ENCODE measurements at places on chromosomes 3 and 15.

DNA sequence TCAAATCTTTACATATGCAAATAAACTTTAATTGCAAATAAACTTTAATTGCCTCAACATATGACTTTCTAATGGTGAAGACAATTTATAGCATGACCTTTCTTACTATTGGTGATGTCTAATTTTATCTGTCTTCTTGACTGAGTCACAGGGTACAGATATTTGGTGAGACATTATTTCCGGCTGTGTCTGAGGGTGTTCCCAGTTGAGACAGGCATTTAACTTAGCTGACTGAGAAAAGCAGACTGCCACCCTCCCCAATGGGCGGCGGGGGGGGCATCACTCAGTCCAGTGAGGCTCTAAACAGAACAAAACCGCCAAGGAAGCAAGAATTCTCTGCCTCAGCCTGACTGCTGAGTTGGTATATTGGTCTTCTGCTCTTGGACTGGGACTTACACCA is 160.0 kb downstream of the TBL1XR1 start:
- no peak for DNase-seq

DNA sequence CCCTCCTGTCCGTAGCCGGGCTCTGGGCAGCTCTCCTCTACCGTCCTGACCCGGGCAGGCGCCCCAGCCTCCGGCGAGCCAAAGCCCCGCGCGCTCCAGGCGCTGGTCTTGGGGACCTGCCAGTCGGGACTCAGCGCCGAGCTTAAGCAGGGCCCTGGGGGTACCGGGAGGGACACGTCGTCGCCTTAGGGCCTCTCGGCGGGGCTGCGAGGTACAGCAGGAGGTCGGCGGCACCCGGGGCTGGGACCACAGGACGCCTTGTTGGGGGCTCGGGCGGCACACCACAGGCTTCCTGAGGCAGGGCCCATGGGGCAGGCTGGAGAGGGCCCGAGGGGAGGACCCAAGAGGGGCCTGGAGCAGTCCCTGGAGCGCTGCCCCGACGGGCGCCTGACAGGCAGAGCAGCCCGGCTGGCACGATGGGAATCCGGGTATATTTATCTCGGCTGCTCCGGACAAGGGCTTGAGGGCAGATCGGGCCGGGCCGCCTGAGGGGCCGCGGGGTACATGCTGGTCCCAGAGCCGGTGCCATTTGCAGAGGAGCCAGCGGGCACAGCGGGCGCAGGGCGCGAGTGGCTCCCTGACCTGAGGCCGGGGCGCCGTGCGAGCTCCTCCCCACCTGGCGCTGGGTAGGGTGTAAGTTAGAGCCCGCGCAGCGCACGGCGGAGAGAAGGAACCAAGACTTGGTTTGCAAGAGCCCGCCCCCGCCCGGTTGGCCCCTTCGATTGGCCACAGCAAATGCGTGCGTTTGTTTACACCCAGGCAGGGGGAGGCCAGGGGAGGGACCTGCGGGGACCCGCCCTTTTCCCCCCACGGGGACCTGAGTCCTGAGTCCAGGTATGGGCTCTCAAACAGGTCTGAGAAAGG is 574 bp downstream of the SLC38A3 start:
- no peak for DNase-seq

DNA sequence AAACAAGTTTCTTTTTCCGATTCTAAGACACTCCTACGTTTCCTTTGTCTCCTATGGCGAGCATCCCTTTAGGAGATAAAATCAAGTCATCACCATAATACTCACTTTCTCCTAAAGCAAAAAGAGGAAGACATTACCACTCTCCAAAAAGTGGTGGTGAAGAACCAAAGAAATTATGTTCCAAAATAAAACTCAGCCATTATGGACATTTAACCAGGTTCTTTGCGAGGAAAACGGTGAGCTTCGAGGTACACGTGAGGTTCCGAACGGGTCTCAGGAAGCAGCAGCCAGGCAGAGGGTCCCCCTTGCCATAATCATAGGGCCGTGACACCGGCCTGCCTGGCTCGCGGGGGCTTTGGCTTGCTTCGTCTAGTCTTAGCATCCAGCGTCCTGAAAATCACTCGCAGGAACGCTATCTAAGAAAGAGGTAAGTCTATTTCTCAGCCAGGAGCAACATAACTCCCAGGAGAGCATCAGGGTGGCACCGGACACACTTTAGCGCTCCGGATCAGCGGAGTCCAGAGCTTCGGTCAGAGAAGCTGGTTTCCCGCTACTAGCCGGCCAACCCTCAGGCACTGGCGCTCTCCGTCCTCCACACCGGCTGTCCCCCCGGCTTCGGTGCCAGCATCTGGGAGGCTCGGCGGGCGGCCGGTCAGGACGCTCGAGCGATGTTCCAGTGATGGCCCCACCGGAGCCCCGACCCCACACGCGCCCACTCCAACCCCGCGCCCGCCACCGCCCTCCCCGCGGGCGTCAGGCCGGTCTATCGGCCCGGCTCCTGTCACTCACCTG is 581 bp downstream of the IP6K1 start:
- no peak for DNase-seq

DNA sequence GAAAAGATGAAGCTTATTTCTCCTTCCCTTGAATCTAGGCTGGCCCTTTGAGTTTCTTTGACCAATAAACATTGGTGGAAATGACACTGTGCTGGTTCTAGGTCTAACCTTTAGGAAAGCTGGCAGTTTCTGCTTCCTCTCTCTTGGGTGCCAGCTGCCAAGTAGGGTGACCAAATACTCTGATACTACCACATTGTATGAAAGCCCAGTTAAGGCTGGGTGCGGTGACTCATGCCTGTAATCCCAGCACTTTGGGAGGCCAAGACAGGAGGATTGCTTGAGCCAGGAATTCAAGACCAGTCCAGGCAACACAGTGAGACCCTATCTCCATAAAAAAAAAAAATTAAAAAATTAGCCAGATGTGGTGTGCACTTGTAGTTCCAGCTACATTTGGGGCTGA is 320.7 kb downstream of the ZNF621 start:
- DNase-seq: no peak

- DNase-seq: no peak
Measured at GRCh38 chr3:141764986-141765385, 1.8 kb downstream of the GRK7 start.

- DNase-seq: no peak
Measured at GRCh38 chr3:158830391-158830790, 28.5 kb downstream of the MFSD1 start.

GRCh38 chr3:37730825-37731224 is 130.9 kb upstream of the CTDSPL start:
- DNase-seq: no peak

- no peak for DNase-seq
Measured at GRCh38 chr3:4406746-4407568, 60.1 kb downstream of the SUMF1 start.

GRCh38 chr3:126434264-126434590 is 39.5 kb downstream of the CFAP100 start:
- DNase-seq: no peak

DNA sequence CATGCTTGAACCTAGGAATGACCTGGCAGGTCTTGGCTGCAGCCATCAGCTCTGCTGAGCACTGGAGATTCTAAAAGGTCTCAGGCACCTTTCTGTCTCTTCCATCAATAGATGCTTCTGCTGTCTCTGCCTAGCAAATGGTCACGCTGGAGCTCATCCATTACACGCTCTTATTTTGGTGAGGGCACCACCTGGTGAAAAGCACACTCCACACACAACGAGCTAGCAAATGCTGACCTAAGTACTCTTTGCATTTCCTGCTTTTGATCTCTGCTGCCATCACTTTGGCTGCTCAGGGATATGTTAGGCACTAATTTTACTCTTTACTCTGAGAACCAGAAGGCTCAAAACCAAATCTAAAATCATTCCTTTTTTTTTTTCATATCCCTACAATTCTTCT is 91.3 kb downstream of the RAB11A start:
- no peak for DNase-seq

GRCh38 chr3:175778994-175779393 is 919.9 kb downstream of the NAALADL2 start:
- DNase-seq: no peak

DNA sequence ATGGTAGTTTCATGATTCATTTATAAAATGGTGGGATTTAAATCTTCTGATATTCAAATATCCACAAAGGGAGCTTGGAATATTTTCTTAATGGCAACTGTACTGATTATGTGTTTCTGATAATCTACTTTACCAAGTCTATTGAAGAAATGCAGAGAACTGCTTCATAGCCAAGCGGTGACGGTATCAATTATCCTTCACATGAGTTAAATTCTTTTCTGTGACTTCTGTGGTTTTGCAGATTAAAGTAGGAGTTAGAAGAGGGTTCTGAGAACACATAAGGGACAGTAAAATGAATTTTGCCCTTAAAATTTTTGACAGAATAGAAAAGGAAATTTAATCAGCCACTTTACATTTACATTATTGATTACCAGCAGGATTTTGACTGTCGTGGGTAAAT is 563.2 kb downstream of the GBE1 start:
- DNase-seq: no peak

DNA sequence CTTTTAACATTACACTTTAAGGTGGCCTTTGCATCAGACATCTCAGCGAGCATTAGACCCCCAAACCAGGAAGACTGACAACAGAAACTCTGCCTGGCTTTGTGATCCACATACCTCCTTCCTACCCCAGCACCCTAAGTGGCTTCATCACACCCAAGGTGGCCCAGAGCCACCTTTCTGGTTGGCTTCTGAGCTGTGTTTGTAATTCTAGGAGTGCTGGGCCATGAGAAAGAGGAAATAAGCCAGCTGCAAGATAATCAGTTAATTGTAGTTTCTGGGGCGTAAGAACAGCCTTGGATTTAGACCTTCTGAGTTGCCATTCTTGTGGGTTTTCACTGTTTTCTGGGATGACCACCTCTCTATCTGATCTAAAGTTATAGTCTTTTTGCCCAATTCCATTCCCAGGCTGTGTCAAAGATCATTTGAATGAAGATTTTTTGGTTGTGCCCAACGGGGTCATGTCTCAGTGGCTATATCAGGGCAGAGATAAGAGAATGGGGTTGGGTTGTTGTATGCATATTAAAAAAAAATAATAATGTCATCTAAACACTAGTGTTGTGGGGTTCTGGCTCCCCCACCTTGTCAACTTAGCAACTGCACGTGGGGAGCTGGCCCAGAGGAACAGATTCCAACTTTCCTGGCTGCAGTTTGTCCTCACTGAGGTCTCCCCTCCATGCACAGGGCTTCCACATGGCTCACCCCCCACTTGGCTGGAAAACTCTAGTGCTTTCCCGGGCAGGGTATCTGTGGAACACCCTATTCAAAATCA is 234.8 kb upstream of the WNT5A start:
- DNase-seq: no peak

DNA sequence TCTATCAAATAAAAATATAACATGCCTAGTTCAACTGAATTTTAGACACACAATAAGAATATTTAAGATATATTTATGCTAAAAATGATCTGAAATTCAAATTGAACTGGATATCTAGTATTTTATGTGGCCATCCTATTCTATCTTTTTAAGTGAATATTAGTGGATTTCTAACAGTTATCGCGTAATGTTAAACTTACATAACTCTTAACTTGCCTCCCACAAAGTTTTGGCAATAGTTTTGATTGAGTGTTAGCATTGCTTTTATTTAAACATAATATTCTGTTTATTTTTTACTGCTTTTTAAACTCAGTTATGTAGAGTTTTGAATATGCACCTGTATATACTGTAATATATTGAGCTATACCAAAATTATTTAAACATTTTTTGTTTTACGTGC is 1279.5 kb downstream of the OTOL1 start:
- DNase-seq: no peak

DNA sequence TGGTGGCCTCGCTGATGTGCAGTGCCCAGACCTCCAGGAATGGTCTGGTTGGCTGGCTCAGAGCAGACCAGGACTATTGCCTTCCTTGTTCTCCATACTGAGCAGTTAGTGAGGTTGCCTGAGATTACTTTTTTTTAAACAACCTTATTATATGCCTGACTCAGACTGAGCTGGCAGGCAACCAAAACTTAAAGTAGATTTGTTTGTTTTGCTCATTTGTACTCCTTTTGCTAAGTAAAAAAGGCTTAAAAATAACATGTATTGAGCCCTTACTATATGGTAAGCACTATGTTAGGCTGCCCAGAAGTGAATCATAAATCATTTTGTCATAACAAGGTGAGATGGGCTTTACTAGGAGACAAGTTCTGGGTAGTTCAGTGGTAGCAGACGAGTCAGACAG is 92.4 kb downstream of the GHSR start:
- DNase-seq: peak; percentile 87

- DNase-seq: no peak
Measured at GRCh38 chr15:85727068-85727467, 67.7 kb downstream of the KLHL25 start.

All from smooth muscle cell of the brain vasculature (primary cell).